ENCODE measurements at places on chromosomes 4 and X. TPM values are rescaled to one million over a fixed set of nuclear protein-coding genes. Genes with fewer than 3 reads are reported as not detected.
A peak's percentile ranks its signal among the peaks of the same experiment; 100 is the strongest.

OPRPN gene
- not detected for total RNA-seq

UGT2A1 gene
- 0.05 TPM for total RNA-seq

CXCL11 gene
- total RNA-seq: 2.0 TPM

DNA sequence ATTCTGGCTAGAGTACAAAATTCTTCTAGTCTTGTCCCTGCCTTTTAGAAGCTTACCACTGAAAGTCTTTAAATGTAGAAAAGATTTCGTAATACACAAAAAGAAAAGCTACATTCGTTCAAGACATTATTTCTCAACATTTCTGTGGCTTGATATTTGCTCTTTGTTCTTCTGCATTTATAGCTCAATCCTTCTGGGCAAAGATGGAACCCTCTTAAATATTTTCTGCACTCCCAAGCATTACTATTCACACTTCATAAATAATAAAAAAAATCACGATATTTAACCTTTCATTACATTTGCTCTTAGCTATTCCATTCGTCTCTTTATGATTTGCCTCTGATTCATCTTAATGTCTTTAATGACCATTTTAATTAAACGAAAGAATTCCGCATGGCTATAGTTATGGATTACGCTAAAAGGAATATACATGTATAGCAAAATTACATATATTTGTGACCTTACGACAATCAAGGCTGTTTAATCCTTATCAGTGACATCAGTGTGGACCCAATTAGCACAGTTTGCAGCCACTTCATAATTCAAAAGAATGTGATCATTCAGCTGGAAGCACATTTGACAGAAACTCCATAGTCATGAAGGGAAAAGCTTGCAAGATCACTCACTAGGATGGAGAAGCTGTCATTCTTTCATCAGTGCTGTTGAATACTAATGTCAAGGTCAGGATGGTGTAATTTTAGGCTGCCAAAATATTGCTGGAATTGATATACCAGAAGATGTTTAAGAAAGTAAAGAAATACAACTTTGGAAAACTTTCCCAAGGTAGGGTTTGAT is 1075.0 kb upstream of the TENM3 start:
- no peak for DNase-seq

DNA sequence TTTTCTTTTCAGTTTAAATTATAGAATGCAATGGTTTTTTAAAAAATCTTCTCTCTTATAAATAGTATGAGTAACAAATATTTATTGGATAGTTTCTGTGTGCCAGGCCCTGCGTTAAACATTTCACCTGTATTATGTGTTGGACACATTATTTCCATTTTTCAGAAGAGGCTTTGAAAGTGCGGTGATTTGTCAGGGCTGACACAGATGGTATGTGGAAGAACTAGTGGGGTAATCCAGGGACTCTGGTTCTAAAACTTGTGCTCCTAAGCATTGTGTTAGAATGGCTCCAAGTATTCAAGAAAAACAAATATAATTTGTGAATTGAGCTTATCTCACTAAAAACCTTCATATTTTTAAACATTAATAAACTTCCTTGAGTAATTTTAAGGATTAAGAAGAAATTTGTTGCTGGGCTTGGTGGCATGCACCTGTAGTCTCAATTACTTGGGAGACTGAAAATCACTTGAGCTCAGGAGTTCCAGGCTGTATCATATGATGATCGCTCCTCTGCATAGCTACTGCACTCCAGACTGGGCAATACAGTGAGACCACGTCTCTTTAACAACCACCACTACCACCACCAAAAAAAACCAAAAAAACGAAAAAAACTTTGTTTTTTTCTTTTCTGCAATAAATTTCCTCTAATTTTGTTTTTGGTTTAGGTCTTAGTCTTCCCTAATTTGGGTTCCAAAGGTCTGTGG is 40.0 kb downstream of the RAPGEF2 start:
- no peak for DNase-seq

- DNase-seq: no peak
These were observed 825.6 kb downstream of the STPG2 start for GRCh38 chr4:97317671-97318070.

DNA sequence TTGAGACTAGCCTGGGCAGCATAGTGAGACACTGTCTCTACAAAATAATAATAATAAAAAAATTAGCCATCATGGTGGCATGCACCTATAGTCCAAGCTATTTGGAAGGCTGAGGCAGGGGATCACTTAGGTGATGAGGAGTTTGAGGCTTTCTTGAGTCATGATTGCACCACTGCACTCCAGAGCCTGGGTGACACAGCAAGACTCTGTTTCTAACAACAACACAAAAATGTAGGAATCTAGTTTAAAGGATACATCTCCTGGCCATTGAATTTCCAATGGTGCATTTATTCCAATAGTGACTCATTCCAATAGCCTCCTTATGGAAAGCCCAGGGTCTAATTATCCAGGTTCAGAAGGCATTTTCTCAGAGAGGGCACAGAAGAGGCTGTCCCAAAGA is 21.9 kb upstream of the HERC6 start:
- DNase-seq: no peak

GRCh38 chrX:33178690-33179089 is 32.7 kb downstream of the DMD start:
- no peak for DNase-seq

- no peak for DNase-seq
These were observed 83.8 kb downstream of the FHDC1 start for GRCh38 chr4:153019906-153020305.

- DNase-seq: no peak
These were observed 27.9 kb downstream of the UGT2B4 start for GRCh38 chr4:69467797-69468196.

DNA sequence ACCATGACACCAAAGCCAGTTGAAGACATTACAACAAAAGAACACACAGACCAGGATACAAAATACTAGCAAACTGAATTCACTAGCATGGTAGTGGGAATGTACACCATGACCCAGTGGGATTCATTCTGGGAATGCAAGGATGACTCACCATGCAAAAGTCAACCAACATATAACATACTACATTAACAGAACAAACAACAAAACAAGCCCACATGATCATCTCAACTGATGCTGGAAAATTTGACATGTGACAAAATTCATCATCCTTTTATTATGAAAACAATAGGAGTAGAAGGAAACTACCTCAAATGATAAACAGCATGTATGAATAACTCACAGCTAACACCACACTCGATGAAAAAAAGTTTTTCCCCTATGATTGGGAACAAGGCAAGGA is 190.2 kb downstream of the DCLK2 start:
- peak; percentile 41 for DNase-seq

Data from dermis blood vessel endothelial cell (primary cell).